ENCODE measurements at places on chromosomes 1 and 21.
A peak's percentile ranks its signal among the peaks of the same experiment; 100 is the strongest.

- DNase-seq: no peak
Observed at GRCh38 chr1:152880907-152881306, 2.8 kb downstream of the SMCP start.

DNA sequence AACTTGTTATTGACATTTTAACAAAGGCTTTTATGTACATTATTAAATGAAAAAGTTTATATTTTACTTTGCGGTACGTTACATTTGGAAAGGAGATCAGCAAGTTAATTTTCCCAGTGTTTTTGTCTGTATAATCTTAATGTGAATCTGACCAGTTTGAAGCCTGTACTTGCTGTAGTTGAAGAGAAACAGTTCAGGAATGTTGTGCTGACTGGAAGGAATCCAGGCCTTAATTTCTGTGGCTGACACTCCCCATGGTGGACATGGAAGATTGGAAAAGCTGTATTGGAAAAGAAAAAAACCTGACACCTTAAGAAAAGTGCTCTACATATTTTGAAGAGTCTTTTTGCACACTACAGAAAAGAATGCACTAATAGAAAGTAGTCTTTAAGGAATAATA, 15.5 kb downstream of the LEPR start:
- DNase-seq: no peak

DNA sequence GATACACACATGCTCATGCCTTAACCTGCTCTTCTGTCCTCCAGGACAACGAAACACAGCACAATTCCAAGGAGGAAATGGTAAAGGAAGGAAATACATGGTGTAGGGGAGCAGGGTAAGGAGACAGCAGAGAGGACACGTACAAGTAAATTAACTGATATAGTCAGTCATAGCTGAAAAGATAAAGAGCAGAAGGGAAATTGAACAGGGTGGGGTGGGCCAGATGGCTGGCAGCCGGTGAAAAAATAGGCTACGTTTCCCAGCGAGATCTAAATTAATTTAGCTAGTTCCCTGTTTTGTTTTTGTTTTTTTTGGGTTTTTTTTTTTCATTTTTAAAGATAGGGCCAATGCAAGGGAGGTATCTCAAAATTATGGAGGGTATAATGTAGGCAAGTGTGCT, 109.2 kb downstream of the FAM78B start:
- DNase-seq: no peak

DNA sequence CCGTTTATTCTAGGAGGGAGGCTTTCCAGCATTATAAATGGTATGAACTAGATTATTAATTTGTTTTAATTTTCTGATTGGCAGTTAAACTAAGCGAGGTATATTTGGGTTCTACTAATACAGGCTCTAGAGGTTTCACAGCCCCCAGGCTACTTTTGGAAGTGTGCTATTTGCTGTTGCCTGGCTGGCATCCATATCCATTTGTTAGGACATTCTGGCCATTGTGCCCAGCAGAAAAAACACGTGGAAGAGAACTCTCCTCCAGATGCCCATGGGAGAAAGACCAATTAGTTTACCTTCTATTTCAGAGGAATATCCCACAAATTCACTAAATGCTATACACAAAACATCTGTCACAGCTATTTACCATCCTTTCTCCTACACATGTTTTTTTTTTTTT, 29.3 kb downstream of the MACO1 start:
- DNase-seq: no peak

DNA sequence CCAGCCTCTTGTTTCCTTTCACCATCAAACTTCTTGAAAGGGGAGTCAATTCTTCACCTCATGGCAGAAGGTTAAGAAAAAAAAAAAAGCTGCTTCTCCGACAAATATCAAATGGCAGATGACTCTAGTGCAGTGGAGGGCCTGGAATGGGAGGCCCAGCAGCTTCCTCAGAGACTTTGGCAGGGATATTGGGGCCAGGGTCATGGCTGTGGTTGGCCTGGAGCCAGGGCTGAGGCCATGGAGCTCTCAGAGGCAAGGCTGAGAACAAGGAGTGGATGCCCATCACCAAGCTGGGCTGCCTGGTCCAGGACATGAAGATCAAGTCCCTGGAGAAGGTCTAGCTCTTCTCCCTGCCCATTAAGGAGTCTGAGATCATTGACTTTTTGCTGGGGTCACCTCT, 18.7 kb downstream of the MTF1 start:
- no peak for DNase-seq

GRCh38 chr1:22773981-22774832, 63.6 kb downstream of the EPHB2 start:
- no peak for DNase-seq

DNA sequence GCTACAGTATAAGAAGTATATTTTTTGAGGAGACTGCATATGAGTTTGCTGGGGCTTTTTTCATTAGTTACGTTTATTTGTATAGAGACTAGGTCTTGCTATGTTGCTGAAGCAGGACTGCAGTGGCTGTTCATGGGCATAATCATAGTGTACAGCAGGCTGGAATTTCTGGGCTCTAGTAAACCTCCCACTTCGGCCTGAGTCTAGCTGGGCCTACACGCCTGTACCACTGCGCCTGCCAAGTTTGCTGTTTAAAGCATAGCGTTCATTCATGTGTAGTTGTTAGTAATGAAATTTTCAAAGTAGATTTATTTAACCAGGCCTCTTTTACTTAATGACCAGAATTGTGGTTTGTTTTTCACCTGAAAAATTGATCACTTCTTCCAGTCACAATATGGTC, 33.8 kb downstream of the HS2ST1 start:
- no peak for DNase-seq

DNA sequence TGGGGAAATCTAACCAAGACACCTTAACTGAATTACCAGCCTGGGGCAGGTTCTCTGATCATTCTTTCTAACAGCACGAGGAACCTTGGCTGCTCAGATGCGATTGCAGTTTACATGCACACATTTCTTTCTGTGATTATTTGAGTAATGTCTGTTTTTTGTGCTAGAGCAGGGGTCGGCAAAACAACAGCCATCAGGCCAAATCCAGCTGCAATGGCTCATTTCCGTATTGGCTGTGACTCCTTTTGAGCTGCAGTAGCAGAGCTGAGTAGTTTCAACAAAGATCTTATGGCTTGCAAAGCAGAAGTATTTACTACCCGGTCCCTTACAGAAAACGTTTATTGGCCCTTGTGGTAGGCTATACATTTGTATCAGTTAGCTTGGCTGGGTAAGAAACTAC, 37.1 kb downstream of the ZBTB18 start:
- no peak for DNase-seq

GRCh38 chr1:80988926-80989325, 811.8 kb upstream of the ADGRL2 start:
- DNase-seq: no peak

DNA sequence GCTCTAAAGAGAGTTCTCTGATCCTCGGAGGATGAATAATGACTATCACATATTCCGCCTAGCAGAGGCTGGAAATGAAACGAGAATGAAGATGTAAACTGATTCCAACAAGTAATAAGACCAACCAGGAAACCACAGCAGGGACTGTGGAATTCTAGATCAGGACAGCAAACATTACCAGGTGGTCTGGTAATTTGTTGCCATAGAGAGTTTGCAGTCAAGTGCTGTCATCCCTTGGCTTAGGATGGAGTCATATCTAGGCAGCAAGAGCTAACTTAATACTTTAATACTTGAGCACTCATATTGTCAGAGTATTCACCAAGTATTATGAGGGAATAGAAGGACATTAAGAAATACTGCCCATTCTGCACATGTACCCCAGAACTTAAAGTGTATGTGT, 45.1 kb upstream of the MUTYH start:
- no peak for DNase-seq

DNA sequence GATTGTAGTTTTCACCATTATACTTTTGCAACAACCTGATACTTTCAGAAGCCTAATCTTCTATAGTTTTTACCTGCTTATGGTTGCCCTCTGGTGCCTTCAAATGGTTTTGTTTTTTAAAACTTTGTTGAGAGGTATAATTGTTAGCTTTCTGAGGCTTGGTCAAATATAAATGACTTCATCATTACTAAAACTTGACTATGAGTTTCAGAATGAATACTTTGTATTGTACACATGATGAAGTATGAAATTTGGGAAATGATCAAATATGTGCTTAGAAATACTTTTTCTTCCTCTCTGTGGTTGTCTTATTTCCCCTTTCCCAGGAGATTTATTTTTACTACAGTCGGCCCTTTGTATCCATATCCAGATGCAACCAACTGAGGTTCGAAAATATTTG, 151.8 kb upstream of the B3GALT2 start:
- no peak for DNase-seq

- DNase-seq: peak; percentile 80
Observed at GRCh38 chr1:159211331-159212136, 6.9 kb downstream of the ACKR1 start.

DNA sequence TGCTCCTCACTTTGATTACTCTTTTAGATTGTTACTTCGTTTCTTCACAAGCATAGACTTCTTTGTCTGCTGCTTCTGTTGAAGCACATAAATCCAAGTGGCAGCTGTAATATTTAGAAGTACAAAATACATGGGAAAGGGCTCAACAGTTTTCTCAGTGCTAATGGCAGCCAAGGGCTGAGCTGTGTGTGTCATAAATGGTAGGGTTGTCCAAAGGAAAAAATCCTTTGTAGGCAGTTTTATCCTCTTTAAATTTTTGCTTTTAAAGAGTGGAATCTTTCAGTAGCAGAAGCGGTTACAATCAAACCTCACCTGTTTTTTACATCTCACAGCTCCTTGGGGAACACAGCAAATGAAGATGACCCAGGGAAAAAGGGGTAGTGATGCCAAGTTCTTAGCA, 650.8 kb downstream of the PLPP3 start:
- DNase-seq: no peak

DNA sequence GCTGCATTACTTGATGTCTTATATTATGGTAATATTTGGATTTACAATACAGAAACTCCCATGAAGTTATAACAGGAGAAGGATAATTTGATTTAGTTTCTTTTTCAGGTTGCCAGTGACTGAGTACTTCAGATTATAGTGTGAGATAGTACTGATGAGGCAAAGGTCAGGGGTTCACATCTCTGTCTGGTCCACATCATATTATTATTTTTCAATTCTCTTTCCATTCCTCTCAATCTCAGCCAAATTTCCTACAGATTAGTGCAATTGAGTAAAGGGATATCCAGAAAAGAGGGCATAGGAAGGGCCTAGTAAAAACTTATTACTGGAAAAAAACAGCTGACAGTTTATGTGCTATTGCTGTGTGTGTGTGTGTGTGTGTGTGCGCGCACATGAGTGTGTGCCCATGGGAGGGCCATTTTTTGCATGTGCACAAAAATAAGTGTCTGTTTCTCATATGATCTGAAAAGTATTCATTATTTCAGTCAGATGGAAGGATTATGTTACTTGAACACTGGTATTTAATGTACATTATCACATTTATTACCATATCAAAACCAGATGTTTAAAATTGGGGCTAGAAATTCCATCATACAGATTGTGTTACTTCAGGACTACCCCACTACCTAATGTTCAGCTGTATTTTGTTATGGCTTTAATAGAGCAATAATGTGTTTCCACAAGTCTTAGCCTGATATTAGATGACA, 78.3 kb upstream of the KCNK2 start:
- DNase-seq: no peak

- peak; percentile 47 for DNase-seq
Observed at GRCh38 chr1:36251794-36252481, 27.7 kb downstream of the THRAP3 start.

DNA sequence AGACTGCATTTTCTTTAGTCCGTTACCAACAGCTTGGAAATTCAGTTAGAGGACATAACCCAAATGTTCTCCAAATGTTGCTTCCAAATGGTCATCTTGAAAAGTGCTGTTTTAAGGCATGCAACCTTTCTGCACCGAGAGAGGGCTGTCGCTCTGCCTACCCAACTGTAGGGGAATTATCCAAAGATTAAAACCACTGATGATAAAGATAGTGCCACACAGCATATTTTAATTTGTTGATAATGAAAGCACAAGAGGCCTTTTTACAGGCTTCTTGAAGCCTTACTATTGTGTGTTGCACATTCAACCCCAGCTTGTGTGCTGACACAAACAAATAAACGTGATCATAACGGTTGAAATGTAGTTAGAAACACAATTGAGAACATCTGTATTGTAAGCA, 121.5 kb downstream of the LMO4 start:
- DNase-seq: no peak

DNA sequence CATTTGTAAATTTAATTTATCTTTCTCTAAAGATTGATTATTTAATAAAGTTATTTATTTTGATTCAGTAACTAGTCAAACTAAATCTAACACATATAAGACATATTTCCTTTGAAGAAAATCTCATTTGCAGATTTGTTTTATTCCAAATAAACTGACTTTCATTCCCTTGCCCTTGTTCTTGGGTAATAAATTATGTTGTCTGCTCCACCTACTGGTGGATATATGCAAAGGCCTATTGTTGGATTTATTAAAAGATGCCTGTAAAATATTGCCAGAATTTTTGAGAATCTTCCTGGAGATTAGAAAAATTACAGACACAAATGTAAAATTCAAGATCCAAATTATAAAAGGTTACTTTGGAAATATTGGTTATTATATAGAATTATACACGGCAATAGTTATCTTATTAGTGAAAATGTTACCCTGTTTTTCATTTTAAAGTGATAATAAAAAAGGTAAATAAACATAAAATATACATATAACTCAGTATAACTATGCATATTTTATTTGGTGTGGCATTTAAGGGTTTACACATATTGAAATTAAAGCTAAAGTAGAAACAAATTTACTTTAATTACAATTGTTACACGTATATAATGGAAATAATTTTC, 116.1 kb downstream of the SPATA17 start:
- no peak for DNase-seq

DNA sequence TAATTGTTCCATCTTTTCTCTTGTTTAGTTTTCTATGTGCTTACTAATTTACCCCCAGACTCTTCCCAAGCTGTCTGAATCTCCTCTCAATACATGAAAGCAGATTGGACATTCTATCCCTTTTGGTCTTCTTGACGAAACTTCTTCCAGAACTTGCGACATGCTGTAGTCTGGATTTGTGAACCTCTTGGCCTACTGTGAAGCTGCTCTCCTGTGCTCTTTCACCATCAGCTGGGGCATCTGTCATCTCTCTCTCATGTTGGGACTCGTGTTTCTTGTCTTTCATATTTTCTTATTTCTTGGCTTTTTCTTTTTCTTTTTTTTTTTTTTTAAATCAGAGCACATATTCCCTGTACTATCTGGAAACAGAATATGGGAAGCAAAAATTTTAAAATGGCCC, 6.8 kb downstream of the CPT2 start:
- no peak for DNase-seq
